ENCODE measurements at places on chromosomes 6 and 20.

DNA sequence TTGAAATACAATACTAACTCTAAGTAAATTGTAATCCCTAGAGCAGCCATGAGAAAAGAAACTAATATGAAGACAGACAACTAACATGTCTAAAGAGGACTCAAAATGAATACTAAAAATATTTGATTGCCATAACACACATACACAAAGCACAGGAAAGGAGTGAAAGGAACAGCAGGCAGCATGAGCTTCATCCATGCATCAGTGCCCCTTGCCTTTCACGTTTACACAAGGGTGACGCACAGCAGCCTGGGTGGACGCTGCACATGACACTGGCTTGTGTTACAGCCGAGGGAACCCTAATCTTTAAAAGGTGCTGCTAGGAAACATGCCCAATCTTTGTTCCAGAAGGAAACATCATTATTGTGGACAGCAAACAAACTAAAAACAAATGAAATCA, 123.5 kb downstream of the MAN1A1 start:
- DNase-seq = no peak

DNA sequence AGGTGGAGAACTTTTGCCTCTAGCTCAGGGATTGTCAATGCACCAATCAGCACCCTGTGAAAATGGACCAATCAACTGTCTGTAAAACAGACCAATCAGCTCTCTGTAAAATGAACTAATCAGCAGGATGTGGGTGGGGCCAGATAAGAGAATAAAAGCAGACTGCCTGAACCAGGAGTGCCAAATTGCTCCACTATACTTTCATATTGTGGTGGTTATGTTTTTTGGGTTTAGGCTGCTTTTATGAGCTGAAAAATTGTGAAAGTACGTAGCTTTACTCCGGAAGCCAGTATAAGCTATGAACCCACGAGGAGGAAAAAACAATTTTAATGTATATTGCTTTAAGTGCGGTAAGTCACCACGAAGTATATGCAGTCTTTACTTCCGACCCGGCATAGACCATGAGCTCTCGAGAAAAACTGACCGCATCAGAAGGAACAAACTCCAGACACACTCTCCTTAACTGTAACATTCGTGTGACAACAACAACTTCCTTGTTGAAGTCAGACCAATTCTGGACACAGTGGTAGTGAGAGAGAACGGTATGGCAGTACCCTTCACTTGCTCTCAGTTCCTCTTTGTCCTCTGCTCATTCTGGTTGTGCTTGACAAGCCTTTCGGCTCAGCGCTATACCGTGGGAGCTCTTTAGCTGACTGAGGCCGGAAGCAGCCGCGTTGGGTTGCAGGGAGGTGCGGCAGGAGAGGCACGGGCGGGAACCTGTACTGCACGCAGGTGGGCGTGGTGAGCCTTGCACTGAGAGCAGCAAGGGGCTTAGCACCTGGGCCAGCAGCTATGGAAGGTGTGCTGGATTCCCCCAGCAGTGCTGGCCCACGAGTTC, 81.9 kb upstream of the E2F3 start:
- DNase-seq = peak; percentile 56

DNA sequence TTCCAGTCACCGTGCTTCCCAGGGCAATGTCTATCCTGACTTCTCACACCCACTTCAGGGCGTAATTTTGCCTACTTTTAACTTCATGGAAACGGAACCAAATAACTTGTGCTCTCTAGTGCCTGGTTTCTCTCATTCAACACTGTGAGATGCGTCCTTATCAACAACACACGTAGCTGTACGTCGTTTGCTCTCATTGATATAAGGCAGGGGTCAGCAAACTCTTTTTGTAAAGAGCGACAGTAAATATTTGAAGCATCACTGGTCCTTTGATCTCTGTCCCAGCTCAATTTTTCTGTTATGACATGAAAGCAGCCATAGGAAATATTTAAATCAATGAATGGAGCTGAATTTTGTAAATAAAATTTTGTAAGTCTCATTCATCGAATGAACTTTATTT, 239.3 kb upstream of the KCNG1 start:
- no peak for DNase-seq

DNA sequence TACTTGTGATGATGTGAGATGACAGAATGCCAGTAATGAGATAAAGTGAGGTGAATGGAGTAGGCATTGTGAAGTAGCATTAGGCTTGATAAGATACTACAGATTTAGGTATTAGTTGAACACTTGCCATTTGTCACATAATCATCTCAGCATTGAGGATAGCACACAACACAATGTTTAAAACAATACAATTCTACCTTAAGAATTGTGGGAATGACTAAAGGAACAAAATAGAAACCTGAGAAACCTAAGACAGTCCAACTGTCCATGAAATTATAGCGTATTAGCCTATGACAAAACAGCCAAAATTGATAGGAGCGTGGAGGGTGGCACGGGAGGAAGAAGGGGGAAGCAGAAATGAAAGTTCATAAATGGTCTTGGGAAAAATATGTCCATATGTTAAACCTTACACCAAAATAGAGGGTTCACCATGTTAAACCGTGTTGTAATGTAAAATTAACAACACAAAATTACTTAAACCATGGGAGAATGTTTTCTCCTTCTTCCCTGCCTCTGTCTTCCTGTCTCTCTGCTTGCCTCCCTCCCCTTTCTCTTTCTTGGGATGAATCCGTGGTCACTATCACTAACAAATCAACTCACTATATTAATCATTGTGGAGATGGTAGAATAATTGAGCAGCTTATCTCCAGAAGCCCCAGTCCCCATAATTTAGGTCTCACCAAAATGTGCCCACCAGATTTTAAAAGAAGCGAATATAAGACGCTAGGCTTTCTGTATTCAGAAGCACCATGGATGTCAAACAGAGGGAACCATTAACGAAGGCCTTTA, 33.0 kb upstream of the HFE start:
- no peak for DNase-seq

GRCh38 chr6:75893776-75894152, 144.7 kb downstream of the MYO6 start:
- DNase-seq = no peak

- DNase-seq = peak; percentile 44
Observed at GRCh38 chr20:52191916-52192718, 538 bp upstream of the ZFP64 start.

- DNase-seq = no peak
Observed at GRCh38 chr6:63272397-63272796, 47.4 kb downstream of the LGSN start.

GRCh38 chr6:10968776-10969175, 75.3 kb downstream of the ELOVL2 start:
- no peak for DNase-seq

- no peak for DNase-seq
Observed at GRCh38 chr6:129860908-129861665, at the start of gene TMEM244. Gene TMEM244, minus strand, starts transcription at chr6:129861315. Its CDS starts 127 bp downstream, at chr6:129861188.

GRCh38 chr6:69438113-69438512, 358.7 kb downstream of the LMBRD1 start:
- no peak for DNase-seq

DNA sequence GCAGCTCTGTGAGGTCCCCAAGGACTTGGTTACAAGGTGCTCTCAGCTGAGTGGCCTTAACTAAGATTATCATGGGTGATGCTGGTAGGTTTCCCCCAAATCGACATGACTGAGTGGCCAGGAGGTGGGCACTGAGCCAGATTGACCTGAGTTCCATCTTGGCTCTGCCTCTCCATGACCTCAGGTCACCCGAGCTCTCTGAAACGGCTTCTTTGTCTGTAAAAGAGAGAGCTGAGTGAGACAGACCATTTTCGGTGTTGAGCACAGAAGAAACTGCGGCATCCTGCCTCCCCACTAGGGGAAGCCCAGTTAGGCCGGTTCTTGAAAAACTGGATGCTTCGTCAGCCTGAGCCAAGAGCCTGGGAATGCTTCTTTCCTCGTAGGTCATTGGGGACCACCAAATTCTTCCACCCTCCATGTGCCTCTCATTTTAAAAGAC, 14.1 kb upstream of the STX16 start:
- no peak for DNase-seq

Data from T-helper 9 cell (primary cell).